ENCODE measurements at places on chromosomes 11 and 22.

GRCh38 chr11:17386331-17387084 lies 2.0 kb downstream of the KCNJ11 start:
- DNase-seq, result no peak

- DNase-seq, result no peak
Observed at GRCh38 chr11:110900426-110900825, 188.2 kb upstream of the ARHGAP20 start.

GRCh38 chr22:45026511-45026910 lies 16.7 kb upstream of the PHF21B start:
- no peak for DNase-seq

- no peak for DNase-seq
Observed at GRCh38 chr22:41899110-41899509, 15.8 kb downstream of the SHISA8 start.

DNA sequence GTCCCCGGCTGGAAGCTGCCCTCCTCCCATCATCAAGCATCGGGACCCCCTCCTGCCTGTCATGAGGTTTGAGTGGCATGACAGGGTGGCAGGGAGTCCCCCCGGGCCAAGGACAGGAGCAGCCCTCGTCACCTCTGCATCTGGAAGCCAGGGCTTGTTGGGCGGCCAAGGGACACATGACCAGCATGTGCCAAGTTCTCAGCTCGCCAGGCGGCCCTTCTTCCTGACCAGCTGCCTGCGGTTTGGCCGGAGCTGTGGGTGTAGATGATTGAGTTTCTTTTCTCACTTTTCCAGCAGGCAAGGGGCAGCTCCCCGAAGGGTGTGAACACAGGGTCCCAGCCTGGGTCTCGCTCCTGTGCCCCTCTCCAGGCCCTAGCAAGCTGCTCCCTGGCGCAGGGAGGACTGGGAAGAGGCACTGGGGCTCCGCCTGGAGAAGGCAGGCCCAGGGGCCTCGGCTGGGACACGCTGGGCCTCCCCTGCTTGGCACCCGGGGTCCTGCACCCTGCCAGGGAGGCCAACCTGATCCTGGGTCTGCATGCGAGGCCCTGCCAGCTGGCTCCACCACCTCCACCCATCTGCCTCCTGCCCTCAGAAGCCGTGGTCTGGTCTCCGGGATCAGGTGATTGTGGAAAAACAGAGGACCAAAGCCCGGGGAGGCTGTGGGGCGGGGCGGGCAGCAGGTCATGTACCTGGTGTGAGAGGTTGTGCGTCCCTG lies 13.4 kb downstream of the ARHGAP8 start:
- no peak for DNase-seq

DNA sequence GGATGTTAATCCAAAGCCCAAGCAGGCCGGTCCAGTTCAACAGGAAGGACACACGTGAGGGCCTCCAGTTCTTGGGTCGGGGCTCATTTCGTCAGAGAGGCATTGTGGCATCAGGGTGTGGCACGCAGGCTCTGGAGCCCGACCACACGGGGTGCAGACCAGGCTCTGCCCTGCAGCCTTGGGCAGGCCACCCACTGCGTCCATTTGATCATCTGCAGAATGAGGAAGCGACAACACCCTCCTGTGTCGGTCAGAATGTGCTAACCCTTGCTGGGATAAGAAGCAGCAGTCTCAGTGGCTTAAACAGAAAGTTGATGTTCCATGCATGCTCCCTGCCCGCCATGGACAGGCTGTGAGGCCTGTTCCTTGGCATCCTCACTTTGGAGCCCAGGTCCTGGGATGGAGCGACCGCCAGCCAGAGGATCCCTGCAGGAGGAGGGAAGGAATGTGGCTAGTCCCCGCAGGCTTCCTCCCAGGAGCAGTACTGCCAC lies 10.8 kb downstream of the RIBC2 start:
- no peak for DNase-seq
